ENCODE measurements at places on chromosomes 2 and 18.

- DNase-seq = no peak
Measured at GRCh38 chr2:94996305-94997100, 29.0 kb upstream of the MAL start.

- no peak for DNase-seq
Measured at GRCh38 chr2:29012211-29012681, 31.1 kb downstream of the TOGARAM2 start.

GRCh38 chr2:224180810-224181209, 141.7 kb upstream of the SERPINE2 start:
- no peak for DNase-seq

- no peak for DNase-seq
Measured at GRCh38 chr2:7450188-7450832, 533.1 kb downstream of the RNF144A start.

- DNase-seq = no peak
Measured at GRCh38 chr2:189178726-189179569, 613 bp downstream of the COL5A2 start.

GRCh38 chr2:8606649-8607550, 75.0 kb upstream of the ID2 start:
- DNase-seq = no peak

- no peak for DNase-seq
Measured at GRCh38 chr2:40658941-40659340, 207.1 kb upstream of the SLC8A1 start.

GRCh38 chr2:20737505-20737904, 70.6 kb downstream of the GDF7 start:
- no peak for DNase-seq

DNA sequence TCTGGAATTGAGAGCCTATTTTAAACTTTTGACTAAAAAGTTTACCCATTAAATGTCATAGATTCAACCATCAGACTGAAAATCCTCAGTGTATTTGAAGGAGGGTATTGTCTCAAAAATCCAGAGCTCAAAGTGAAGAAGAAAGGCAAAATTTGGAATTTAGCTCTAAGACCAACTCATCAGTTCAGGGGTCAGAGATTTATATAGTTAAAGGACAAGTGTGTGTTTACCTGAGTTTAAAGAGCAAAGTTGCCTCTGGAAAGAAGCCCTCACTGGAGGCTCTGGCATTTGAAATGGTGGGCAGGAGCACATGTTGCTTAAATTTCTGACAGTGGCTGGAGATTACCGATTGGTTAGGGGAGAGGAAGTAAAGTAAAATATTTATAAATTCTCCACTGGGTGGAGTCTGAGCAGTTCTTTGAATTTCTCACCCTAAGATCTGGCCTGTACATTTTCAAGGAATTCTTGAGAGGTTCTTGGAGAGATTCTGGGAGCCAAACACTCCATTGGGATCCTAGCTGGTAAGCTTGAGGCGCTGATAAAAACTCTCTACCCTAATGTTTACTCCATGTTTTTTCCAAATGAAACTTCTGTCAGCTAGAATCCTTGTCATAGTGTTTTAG, at the start of gene KYNU:
Gene KYNU (plus strand): TSS at position 449 of the 623 bp plus-strand sequence. CDS start 7,704 bp downstream, outside the sequence.
- no peak for DNase-seq

DNA sequence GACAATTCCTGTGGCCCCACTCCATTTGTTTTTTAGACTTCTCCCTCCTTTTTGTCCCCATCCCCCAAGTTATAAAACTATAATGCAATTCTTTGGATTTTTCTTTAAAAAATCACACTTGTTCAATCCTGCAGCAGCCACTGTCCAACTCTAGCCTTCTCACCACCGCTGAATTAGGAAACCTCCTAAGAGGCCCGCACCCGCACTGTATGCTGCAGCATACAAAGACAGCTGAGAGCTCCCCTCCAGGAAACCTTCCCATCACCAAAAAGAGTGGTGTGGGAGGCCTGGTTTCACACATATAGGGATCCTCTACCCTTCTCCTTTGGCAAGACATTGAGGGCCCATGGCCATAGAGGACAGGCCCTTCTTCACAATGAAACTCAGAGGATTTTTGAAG, 2.9 kb downstream of the PCGF1 start:
- no peak for DNase-seq

- no peak for DNase-seq
Measured at GRCh38 chr2:88545118-88545517, 82.1 kb downstream of the EIF2AK3 start.

DNA sequence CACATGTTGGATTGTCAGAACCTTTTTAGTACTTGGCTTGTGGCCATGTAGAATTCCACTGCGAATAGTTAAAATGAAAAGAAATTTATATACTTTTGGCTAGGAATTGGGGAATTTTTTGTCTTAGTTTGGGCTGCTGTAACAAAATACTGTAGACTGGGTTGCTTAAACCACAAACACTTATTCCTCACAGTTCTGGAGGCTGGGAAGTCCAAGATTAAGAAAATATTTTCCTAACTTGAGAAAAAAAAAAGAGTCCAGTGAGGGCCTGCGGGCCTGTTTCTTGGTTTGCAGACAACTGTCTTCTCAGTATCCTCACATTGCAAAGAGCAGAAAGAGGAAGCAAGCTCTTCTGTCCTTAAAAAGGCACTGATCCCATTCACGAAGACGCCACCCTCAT, 81.9 kb downstream of the CD226 start:
- DNase-seq = no peak

DNA sequence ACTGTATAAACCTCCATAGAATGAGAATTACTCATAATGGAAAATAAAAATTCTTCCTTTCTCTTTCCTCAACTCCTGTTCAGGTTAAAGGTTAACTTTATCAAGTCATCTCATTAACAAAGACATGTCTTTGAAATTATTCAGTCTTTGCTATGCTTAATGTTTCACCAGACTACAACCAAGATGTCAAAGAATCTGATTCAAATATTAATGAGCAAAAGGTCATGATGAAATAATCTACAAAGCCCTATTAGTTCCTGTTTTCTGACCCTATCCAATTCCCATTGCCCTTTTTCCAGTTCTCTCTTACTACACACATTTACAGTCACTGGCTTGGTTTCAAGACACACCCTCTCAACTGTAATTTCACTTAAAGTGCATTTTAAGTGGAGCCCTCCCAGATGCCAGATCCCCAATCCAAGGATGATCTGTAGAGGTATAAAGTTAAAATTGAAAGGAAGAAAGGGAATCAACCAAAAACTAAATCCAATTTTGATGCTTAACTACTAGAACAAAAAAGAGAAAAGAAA, 246.9 kb upstream of the CYP26B1 start:
- no peak for DNase-seq
